ENCODE measurements at places on chromosomes 7 and 10. TPM values are rescaled to one million over a fixed set of nuclear protein-coding genes. Genes with fewer than 3 reads are reported as not detected.

XRCC2 gene
- 23.1 TPM for total RNA-seq

TCF7L2 gene
- 43.0 TPM for total RNA-seq

TLX1 gene
- total RNA-seq: not detected

SAMD9 gene
- total RNA-seq: 74.8 TPM

RBM20 gene
- total RNA-seq: not detected

H2BK1 gene
- not detected for total RNA-seq

AKR1C8 gene
- total RNA-seq: not detected

KIF11 gene
- 33.1 TPM for total RNA-seq

ASIC3 gene
- total RNA-seq: 13.6 TPM

OR9A2 gene
- not detected for total RNA-seq

All from Calu3 (cell line).